Activated CD4-positive, alpha-beta T cell treated with anti-CD3 and anti-CD28 coated beads, Interleukin-2, amount 50 U/mL, for 24 hours (primary cell): ENCODE measurements at places on chromosomes 2 and 18.

DNA sequence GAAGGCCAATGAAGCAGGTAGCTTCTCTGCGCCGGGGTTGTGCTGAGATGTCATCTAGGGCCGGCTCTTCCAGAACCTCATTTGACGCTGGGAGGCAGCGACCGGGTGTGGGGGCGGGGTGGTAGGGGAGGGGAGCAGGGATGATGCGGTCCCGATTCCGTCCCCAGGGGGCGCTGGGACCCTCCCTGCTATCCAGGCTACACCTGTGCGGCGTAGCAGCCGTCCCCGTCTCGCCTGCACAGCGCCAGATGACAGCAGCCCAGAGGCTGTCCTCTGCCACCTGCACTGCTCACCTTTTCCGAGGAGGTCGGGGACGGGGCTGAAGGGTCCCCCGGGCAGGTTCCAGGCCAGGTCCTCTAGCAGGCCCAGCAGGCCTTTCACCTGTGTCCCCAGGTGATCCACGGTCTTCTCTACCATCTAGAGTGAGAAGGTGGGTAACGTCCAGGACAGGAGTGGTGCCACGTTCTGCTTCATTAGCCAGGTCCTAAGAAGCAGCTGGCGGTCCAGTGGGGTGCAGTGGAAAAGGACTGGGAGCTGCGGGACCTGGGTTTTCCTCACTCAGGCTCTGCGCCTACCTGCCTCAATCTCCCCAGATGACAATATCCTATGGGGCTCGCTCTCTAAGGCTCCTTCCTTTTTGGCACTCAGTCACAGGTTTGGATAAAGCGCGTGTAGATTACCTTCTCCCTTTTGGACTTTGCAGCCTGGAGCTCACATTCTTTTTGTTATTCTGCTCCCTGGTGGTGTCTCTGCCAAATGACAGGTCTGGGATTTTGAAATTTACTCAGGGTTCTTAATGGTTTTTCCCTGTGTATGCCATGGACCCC, 56.0 kb upstream of the RAB6C start:
- DNase-seq: no peak

- DNase-seq: no peak
These were observed 182.4 kb upstream of the ETAA1 start for GRCh38 chr2:67214585-67215185.

DNA sequence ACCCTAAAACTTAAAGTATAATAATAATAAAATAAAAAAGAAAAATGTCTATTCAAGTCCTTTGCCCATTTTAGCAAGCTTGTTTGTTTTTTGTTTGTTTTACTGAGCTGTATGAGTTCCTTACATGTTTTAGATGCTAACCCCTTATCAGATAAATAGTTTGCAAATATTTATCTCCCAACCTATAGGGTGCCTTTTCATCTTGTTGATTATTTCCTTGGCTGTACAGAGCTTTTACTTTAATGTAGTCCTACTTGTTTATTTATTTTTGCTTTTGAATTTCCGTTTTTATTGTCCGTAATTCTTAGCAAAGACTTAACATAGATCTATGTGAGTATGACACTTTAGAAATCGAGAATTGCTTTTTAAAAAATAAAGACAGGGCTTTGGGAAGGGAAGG, 17.8 kb downstream of the PXDN start:
- no peak for DNase-seq

GRCh38 chr2:84424152-84424551, 34.9 kb downstream of the SUCLG1 start:
- DNase-seq: no peak

DNA sequence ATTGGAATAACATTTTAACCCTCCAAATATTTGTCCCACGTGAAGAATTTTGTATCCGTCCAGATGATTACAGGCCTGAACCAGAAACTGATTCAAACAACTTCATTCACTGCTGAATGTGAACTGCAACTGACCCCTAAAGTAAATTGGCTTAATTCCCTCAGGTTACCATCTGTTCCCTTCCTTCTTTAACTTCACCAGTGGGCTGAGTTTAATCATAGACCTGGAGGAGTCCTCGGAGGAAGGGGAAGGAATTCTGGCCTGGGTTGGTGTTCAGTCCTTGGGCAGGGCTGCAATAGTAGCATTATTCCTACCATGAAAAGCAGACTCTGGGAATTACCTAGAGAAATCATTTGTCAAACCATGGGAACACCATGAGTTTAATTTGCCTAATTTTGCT, 207.4 kb downstream of the TMEM247 start:
- DNase-seq: no peak

- no peak for DNase-seq
These were observed 48.4 kb downstream of the BCL2 start for GRCh38 chr18:63271148-63271547.

GRCh38 chr2:220276741-220277444, 649.5 kb downstream of the SLC4A3 start:
- DNase-seq: no peak

- no peak for DNase-seq
These were observed 124.8 kb downstream of the TTC32 start for GRCh38 chr2:19776941-19777514.

GRCh38 chr2:101023327-101024107, 21.4 kb downstream of the RPL31 start:
- DNase-seq: no peak

DNA sequence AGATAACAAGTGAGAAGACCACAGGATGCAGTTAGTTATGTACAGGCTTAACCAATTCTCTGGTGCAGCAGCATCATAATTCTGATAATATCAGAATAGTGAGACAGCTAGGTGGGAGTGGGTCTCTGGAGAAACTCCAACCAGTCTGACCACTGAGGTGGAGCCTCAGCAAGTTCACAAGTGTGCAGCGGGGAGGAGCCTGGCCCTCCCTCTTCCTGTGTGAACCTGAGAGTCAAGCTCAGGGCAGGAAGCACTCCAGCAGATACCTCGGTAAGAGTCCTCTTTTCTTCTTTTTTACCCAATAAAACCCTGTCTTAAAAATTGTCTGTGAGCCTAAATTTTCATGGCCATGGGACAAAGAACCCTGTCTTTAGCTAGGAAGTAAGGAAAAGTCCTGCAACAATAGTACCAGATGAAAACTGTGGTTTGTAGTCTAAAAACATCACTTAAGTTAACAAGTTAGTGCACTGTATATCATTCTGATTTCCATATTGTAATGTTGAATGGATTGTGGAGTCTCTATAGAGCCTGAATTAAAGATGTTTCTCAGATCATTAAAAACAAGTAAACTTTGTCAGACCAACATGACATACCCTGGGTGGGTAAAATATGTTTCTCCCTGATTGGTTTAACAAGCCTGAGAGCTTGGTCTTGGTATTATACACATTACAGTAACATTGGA, 370.8 kb downstream of the TMEM182 start:
- no peak for DNase-seq

DNA sequence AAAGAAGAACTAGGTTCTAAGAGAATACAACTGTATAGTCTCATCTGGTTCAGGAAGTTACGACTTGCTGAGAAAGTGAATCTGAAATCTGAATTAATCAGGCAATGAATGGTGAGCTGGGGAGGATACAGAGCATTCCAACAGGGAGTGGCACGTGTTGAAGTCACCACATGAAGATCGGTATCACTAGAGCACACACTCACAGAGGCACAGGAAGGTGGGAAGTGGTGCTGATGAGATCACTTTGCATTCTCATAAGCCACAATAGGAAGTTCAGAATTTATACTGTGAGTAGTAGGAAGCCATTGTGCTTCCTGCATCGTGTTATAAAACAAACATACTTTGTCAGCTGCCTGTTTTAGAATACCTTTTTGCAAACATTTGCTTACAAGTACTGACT, 615.0 kb upstream of the DDX18 start:
- DNase-seq: no peak
